Fibroblast of skin of abdomen (primary cell): ENCODE measurements at places on chromosomes 5 and 9.

DNA sequence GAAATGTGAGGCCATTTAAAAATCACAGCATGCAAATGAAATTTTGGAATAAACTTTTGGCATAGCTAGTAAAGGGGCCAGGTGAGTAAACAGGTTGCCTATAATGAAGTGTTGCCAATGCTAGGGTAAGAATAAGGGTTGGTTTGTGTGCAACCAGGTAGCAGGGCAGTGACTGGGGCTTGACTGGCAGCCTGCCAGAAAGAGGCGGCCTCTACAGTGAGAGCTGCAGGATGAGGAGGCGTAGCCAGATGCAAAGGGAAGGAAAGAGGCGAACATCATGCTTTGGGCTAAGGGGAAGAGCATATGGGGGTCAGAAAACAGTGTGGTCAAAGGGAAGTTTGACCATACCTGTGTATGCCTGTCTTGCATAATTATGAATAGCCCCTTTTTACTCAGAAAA is 70.6 kb downstream of the MAST4 start:
- DNase-seq: no peak

- peak; percentile 64 for DNase-seq
Measured at GRCh38 chr9:100028201-100028784, 70.5 kb downstream of the ERP44 start.

- no peak for DNase-seq
Measured at GRCh38 chr5:33738967-33739366, 152.8 kb downstream of the ADAMTS12 start.

DNA sequence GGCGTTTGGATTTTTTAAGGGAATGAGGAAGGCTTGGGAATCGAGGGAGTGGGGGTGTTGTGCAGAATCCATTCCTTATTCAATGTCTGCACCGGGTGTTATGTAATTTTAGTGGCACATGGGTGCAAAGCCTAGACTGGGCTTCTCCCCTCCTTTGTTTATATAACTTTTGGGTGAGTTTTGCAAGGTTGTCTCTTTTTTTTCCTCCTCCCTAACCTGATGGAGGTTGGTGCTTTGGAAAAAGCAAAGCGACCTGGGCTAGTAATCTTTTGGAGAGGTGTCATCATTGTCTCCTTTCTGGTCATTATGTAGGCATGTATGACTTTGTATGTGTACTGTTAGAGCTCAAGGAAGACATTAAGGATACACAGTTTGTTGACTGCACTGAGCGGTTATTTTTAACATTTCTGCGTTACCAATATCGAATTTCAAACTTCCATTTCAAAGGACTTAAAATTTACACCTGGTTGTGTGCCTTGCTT is 3.1 kb downstream of the SMARCA2 start:
- no peak for DNase-seq

- no peak for DNase-seq
Measured at GRCh38 chr9:117323390-117323789, 91.5 kb downstream of the ASTN2 start.

GRCh38 chr9:104617418-104617817 is 586 bp downstream of the OR13C9 start:
- DNase-seq: peak; percentile 16

- no peak for DNase-seq
Measured at GRCh38 chr5:139639619-139640380, 8.3 kb upstream of the CXXC5 start.

DNA sequence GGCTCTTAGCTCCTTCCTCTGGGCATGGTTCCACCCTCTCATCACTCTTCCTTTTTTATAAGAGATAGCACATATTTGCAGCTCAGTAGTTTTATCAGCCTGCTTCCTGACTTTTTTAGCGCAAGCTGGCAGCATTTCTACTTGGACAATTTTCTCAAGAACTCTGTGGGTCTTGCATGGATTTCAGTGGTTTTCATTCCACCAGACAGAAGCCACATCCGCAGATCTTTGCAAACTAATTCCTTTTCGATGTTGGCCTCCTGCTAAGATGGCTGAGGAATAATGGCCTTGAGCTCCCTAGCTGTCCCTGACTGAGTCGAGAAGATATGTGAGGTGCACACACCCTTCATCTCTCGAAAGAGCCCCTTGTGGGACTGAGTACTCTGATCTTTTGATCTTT is 49.5 kb downstream of the GALNT12 start:
- peak; percentile 94 for DNase-seq

GRCh38 chr9:110738982-110739381 is 70.4 kb downstream of the MUSK start:
- DNase-seq: no peak

DNA sequence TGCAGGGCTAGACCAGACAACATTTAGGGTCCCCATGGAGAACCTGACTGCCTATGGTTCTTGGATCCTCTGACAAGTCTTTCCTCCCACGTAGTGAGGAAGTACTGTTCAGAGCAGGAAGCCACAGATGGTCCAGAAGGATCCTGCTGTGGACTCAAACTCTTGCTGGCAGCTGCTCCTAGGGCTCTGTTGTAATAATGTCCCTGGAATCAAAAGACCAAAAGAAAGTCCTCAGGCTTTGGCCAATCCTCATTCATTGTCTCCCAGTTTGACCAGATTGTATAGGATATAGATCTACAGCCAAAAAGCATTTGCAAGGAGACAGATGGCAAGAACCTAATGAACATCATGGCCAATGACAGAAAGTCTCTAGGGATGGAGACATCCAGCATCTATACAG is 53.9 kb downstream of the SEMA6A start:
- no peak for DNase-seq

GRCh38 chr9:106697390-106697749 is 165.6 kb upstream of the ZNF462 start:
- DNase-seq: no peak

DNA sequence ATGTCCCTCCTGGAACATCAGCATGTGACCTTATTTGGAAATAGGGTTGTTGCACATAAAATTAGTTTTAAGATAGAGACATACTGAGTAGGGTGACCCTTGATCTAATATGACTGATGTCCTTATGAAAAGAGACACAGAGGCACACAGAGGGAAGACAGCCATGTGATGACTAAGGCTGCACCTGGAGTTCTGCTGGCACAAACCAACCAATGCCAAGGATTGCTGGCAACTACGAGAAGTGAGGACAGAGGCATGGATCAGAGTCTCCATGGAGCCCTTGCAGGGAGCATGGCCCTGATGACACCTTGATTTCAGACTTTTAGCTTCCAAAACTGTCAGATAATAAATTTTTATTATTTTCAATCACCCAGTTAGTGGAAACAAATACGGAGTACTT is 101.9 kb downstream of the FBXL7 start:
- no peak for DNase-seq

- DNase-seq: peak; percentile 79
Measured at GRCh38 chr5:160479926-160480325, 58.3 kb downstream of the PTTG1 start.

DNA sequence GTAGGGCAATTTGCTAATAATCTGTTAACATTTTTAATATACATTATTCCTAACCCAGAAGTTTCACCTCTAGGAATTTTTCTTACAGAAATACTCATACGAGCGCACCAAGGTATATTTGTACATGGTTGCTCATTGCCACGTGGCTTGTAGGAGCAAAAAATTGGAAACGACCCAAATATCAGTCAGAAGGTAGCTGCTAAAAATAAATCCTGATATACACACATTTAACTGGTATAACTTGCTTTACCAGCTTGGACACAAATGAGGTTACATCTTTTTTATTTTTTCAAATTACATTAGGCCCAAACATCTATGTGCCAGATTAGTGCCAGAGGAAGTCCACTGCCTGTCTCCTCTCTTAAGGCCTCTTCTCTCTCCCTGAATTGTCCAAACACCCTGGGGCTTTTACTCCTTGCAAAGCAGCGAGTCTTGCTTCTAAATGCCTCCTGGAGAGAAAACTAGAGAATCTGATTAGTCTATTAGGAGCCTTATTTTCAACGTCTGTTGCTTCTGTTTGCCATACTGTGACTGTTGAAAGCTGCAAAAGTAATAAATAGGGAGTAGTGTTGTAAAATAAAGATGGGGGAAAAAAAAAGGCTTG is 92.0 kb upstream of the SSBP2 start:
- no peak for DNase-seq

GRCh38 chr5:140607031-140607430 is 25.9 kb downstream of the CD14 start:
- no peak for DNase-seq

DNA sequence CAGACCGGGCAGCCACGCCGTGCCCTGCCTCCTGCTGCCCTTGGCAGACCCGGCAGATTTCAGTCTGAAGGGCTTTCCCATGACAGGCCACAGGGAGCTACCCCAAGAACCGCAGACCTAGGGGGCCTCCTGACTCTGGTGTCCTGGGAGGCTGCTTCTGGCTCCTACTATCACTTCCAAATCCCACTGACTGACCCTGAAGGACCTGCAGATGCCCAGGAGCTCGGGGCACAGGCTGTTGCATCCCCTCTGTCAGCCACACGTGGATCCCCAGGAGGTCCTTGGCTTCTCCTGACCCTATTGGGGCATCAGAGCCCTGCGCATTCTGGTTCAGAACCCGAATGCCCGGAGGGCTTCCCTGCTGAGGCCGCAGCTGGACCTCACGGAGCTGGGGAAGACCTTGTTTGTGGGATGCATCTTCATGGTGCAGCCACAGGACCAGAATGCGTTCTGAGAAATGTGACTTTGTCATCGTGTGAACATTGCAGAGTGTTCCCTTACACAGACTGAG is 81.3 kb upstream of the IRX4 start:
- DNase-seq: no peak

DNA sequence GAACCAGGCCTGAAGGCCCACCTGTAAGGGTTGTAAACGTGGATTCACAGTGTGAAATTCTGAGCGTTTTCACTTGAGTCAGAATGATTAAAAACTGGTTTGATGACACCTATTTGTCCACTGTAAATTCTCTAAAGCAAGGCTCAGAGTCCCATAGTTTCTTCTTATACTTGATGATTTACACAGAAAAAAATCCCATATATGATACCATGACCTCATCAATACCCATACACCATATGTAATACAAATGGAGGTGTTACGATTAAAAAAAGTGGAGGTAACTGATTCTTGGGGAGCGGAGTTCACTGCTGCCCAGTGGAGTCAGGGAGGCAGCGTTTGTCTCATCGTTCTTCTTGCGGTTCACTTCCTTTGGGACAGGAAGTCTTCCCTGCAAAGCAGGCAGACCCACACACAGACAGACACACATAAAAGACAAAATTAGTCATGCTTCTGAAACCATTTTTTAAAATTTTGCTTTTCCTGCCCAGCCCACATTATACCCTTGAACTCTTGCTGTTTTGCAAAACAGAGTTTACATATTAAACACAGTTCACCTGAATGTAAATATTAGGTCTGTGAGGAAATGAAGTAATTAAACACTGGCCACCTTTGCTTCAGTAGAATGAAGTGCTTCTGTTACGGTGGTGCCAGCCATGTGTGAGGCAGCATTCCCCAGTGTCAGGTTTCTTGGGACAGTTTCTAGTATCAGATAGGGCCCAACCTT is 26.2 kb downstream of the NREP start:
- no peak for DNase-seq

GRCh38 chr9:26723486-26723885 is 169.1 kb downstream of the CAAP1 start:
- DNase-seq: no peak

DNA sequence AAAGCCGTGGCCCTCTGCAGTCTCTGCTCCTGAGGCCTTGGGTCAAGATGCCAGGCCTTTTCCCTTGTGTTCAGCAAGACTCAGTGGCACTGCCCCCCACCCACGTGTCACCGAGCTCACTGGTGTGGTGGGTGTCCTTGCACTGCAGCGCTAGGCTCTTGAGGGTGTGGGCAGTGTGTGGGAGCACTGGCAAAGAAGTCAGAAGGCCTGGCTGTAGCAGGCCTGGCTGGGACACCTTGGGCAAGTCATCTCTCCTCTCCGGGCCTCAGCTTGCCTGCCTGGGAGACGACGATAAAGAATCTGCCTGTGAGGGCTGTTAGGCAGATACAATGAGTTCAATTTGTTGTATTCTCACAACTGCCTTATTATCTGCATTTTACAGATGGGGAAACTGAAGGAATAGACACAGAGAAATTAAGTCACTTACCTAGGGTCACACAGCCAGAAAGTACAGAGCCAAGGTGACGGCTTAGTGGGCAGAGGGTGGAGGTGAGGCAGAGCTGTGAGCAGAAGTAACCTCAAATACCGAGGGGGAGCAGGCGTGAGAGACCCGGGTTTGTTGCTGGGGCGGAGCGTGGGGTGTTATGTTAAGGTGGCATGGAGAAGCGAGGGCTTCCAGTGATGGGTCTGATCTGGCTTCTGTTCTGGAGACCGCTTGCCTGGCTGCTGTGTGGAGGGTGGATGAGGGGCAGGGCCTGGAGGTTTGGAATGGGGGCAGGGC is 1.4 kb downstream of the TSPAN17 start:
- DNase-seq: no peak

DNA sequence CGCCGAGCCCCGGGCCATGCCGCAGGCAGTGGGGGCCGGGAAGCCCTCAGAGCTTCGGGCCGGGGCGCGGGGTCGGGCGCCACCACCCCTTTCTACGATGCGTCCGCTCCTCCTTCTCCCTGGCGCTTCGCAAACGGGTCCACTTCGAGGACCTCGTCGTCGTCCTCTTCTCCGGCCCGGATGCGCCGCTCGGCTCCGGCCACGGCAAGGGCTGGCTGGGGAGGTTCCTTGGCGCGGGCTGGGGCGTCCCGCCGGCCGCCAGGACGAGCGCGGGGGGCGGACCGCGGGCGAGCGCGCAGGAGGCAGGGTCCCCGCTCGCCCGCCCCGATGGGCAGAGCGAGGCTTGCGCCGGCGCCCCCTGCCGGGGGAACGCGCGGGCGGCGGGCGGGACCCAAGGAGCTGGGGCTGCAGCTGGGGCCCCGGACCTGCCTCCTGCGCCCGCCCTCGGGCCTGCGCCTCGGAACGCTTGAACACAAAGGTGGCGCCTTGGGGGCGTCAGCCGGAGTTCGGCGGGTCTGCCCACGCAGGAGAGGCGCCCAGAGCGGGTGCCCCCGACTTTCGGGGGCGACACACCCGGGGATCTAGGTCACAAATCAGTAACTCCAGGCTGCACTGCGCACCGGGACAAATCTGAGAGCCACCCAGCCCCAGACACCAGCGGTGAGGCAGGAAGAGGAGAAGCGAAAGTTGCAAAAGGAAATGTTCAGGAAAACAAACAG is at the start of gene ROR2:
Gene ROR2 (minus strand): TSS at position 283 of the 719 bp plus-strand sequence.
- DNase-seq: peak; percentile 73

DNA sequence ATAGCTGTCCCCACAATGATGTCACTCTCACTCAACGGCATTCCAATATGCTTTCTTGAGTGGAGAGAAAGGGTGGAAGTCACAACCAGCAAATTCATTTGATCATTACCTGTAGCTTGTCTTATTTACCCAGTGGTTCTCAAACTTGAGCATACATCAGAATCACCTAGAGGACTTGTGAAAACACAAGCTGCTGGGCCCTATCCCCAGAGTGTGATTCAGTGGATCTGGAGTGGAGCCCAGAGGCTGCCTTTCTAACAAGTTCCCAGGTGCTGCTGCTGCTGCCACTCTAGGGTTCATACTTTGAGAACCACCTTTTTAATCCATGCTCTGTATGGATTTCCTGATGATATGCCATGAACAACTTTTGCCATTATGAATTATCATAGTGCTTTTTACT is 94.7 kb downstream of the KLHL3 start:
- DNase-seq: peak; percentile 13
